RCC 7860 (cell line): ENCODE measurements at places on chromosomes 12 and 14.

- no peak for DNase-seq
Observed at GRCh38 chr12:70637303-70638085, at the start of gene PTPRB. Gene PTPRB, minus strand, starts transcription at chr12:70637429. Its CDS starts 34 bp downstream, at chr12:70637395.

- peak; percentile 7 for DNase-seq
Observed at GRCh38 chr14:69481815-69482568, 2.5 kb upstream of the PLEKHD1 start.

GRCh38 chr12:15344561-15344960, 22.3 kb downstream of the PTPRO start:
- DNase-seq: no peak

DNA sequence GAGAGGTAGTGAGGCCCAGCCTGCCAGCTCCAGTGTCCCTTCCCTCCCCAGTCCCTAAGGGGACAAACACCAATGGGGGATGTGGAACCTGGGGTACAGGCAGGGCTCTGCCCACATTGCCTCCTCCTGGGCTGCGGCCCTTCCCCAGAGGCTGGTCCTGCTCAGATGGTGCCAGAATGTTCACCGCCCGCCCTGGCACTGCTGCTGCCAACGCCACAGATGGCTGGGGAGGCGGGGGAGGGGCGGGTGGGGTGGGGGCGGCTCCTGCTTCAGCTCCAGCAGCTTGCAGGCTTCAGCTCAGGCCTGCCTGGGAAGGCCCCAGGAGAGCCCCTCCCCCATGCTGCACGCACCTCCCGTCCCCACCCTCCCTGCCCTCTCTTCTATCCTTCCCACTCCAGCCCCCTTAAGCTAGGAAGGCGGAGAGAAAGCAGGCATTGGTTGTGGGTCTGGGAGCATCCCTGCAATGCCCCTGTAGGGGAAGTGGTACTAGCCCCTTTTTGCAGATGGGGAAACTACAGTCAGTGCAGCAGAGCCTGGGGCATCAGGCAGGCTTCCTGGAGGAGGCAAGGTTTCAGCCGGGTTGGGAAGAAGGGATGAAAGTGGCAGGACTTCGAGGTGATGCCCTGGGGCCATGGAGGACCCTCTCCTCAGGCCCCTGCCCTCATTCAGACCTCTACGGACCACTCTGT, 2.0 kb upstream of the BEGAIN start:
- no peak for DNase-seq

DNA sequence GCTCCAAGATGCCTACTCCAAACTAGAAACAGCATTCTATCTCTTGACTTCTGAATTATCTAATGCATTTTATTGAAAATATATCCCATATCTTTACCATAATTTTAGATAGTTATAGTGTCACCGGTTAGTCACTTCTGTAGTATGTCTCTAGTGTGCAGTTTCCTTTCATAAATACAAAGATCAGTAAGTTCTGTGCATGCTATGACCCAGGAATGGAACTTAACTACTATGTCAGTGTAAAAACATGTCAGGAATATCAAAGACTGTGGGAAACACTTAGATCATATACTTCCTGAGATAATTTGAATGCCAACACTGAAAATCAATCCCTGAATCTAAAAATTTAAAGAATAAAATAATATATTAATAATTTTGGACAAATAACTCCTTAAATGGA, 237.6 kb downstream of the ATXN7L3B start:
- no peak for DNase-seq
